Left ventricle myocardium inferior (tissue), 1 donor: ENCODE measurements at places on chromosomes 2 and 18. TPM values are rescaled to one million over a fixed set of nuclear protein-coding genes. Genes with fewer than 3 reads are reported as not detected.

DPP10 gene
- total RNA-seq, result 0.16 TPM

GKN1 gene
- not detected for total RNA-seq

LOXHD1 gene
- 0.49 TPM for total RNA-seq

- DNase-seq, result no peak
These were observed 198.7 kb downstream of the BCL11A start for GRCh38 chr2:60354713-60355112.

DNA sequence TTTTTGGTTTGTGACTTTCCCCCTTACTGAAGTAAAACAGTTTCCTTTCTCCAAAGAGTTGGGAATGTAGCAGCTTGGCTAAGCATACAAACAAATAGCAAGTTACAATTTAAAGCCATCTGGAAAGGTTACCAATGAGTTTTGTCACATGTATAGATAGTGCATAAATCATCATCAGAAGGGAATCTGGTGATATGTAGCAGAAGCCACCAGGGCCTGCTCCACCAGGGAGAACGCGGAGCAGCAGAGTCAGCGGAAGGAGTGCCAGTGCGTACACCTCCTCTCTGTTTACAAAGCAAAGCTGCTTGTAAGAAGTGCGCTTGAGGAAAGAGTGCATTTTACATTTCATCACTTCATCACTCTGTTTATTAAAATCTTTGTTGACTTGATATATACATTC lies 240.1 kb downstream of the FAM210A start:
- no peak for DNase-seq

DNA sequence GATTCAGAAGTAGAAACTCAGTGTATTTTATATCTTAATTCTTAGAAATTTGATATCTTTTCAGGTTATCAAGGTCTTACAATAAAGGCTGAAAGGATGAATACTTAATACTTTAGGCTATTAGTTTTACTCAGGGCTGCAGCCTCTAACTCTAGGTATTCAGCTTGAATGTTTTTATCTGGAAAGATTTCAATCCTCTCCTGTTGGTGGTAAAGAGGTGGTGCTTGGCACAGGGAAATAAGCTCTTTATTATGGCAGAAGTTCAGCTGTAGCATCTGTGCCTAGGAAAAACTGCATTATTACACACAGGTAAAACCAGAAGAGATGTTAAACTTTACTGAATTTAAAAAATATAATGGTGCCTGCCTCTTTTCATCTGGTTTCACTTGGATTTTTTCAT lies 11.1 kb downstream of the ACVR2A start:
- DNase-seq, result no peak

DNA sequence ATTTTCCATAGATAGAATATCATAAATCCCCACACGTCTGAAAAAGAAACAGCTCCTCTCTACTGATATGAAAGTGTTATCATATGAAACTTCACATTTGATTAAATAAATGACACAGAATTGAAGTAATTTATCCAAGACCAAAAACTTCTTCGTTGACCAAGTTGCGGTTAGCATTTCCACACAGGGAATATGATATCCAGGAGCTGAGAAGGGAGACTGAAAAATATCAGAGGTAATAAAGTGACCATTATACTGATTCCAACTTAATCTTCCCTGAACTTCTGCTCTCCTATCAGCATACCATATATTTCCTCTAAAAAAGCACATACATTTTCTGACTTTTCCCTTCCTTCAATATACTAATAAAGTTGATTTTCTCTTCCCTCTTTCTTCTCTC lies 356.2 kb upstream of the CHST9 start:
- no peak for DNase-seq

GRCh38 chr2:31037058-31037457 lies 101.2 kb downstream of the GALNT14 start:
- DNase-seq, result no peak

DNA sequence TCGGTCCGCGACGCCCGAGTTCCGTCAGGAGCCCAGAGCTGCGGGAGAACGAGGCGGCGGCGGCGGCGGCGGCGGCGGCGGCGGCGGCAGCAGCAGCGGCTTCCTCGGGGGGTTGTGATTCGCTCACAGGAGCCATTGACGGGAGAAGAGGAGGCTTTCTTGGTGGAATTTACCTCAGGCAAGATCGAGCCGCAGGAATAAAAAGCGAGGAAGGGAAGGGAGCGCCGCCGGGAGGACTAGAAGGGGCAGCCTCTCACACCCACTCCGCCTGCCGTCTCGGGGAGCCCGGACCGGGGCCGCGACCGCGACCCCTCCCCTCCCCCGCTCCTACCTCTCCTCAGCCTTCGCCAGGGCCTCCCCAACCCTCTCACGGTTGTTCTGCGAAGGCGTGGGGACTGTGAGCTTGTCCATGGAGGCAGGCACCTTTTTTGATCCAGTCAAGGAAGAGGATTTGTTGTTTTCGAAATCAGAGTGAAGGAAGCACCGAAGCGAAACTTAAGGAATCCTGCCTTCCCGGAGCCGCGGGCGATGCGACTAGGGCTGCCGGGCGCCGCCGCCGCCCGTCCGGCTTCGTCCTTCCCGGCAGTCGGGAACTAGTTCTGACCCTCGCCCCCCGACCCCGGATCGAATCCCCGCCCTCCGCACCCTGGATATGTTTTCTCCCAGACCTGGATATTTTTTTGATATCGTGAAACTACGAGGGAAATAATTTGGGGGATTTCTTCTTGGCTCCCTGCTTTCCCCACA lies 506 bp downstream of the BMPR2 start:
- DNase-seq, result peak; percentile 29

DNA sequence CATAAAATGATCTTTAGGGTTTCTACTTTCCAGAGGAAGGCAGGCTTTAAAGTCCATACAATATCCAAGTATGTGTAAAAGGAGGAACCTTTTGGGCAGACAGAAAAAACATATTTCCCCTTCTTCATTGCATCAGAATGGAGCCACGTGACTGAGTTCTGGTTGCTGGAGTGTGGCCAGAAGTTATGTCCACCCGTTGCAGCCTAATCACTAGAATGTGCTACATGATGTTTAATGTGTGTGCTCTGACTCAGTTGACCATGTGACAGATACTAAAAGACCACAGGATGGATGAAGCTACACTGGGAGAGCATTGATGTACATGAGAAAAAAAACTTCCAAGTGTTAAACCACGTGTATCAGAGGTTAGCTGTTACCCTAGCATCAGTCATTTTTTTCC lies 460.9 kb downstream of the RIT2 start:
- no peak for DNase-seq

DNA sequence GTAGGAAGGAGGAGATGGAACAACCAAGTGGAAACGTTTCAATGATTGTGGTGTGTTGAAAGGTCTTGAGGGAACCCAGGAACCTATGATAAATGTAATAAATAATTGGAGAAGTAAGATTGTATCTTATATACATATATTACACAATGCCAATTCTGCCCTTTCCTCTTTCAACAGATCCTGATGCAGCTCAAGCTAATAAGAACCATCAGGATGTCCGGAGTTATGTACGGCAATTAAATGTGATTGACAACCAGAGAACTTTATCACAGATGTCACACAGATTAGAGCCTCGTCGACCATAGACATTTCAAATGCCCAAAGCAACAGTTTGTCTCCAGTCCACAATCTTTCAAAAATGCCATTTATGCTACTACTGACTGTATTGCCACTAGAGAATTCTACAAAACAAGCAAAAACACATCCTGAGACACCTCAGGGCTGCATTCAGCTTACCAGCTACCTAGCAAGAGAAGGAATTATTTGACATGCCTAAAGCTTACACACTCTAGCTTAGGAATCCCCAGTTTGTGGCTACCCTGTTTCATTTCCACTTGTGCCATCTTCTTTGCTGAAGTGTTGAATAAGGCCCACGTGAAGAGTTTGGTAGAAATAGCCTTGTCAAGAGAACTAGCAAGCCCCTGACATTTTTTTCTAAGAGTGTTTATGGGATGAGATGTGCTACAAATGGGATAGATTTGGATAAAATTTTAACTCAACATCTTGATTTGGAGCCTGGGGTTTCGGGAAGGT lies 24.0 kb upstream of the MAP3K20 start:
- DNase-seq, result no peak

- no peak for DNase-seq
These were observed 237.8 kb downstream of the WDR7 start for GRCh38 chr18:56888978-56889377.

GRCh38 chr2:172968061-172968469 lies 107.6 kb upstream of the MAP3K20 start:
- peak; percentile 68 for DNase-seq
